ENCODE measurements at places on chromosomes 1 and 21. TPM values are rescaled to one million over a fixed set of nuclear protein-coding genes. Genes with fewer than 3 reads are reported as not detected.

DNA sequence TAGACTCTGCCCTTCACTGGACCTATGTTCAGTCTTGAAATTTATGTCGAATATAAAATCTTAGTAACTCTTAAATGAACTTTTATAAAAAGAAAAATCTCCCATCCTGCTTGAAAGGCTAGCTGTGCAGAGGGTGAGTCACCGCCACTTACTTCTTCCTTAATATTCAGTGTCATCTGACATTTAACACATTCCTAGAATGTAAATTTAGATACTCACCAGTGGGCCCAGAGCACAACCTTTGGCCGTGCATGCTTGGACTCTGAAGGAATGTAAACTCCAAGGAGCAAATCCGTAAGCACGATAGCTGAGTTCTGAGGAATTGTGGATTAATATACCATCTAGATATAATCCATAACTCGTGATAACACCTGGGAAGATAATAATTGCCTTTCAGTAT lies 403.3 kb downstream of the KCTD3 start:
- no peaks in the 10 kb centered on the region for H3K4me1 ChIP-seq
- no peak overlapping the region for H3K27ac ChIP-seq
- no peaks in the 10 kb centered on the region for H3K36me3 ChIP-seq
- H3K4me3 ChIP-seq = no peak overlapping the region
- H3K27me3 ChIP-seq = no peaks in the 10 kb centered on the region
- no peak for DNase-seq

DNA sequence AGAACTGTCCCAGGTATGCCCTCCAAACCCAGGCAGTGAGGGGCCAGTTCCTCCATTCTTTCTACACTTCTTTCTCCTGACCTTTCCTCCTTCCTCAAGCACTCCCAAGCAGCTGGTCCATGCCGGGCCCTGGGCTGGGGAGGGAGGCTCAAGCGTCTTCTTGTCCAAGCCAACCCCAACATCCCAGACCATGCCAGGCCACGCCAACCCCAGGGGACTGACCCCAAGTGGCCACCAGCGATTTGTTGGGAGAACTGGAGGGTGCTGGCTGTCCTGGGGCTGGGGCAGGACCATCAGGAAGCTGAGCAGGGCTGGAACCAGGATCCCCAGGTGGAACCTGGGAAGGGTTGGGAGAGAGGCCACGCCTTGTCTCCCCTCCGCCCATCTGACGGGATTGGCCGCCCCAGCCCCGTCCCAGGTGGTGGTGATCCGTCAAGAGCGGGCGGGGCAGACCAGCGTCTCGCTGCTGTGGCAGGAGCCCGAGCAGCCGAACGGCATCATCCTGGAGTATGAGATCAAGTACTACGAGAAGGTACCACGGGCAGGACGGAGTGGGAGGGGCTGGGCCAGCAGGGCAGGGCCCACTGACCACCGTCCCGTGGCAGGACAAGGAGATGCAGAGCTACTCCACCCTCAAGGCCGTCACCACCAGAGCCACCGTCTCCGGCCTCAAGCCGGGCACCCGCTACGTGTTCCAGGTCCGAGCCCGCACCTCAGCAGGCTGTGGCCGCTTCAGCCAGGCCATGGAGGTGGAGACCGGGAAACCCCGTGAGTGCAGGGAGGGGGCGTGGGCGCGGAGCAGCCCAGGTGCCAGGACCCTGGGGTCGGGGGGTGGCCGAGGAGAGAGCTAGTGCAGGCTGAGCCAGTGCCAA lies 29.9 kb downstream of the EPHA8 start:
- no peaks in the 10 kb centered on the region for H3K36me3 ChIP-seq
- H3K4me3 ChIP-seq = no peak overlapping the region
- peaks cover 18% of the 10 kb centered on the region for H3K27me3 ChIP-seq
- no peak overlapping the region for H3K27ac ChIP-seq

GRCh38 chr1:66132324-66132723 lies 339.6 kb downstream of the PDE4B start:
- DNase-seq = no peak
- no peaks in the 10 kb centered on the region for H3K27me3 ChIP-seq
- H3K4me1 ChIP-seq = no peaks in the 10 kb centered on the region
- H3K36me3 ChIP-seq = no peaks in the 10 kb centered on the region
- no peak overlapping the region for H3K4me3 ChIP-seq

Gene FCGR3A
- not detected for total RNA-seq

Gene APCS
- total RNA-seq = not detected
